K562 (cell line): ENCODE measurements at places on chromosomes 11 and 22. TPM values are rescaled to one million over a fixed set of nuclear protein-coding genes. Genes with fewer than 3 reads are reported as not detected.

- H3K27ac ChIP-seq, result no peak overlapping the region
- DNase-seq, result no peak
- H3K36me3 ChIP-seq, result no peaks in the 10 kb centered on the region
- H3K4me3 ChIP-seq, result no peak overlapping the region
Measured at GRCh38 chr11:92845805-92846204, 123.6 kb upstream of the MTNR1B start.

DNA sequence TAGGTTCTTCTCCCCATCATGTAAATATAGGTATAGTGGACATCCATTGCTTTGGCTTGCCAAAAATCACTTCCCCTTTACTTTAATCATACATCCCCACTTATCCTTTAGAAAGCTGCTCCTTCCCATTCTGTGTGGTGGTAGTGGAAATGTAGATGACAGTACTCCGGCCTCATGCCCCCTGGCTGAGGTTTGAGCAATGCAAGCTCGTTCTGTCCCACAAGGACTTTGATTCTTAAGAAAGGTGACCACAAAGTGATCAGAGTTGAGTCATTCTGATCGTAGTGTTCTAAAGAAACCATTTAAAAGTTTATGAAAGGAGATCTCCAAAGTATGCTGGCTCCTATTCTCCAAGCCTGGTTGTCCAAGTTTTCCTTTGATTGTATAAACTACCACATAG lies 10.9 kb downstream of the TUG1 start:
- peaks cover 10% of the 10 kb centered on the region for H3K36me3 ChIP-seq
- no peaks in the 10 kb centered on the region for H3K4me1 ChIP-seq
- DNase-seq, result no peak
- no peak overlapping the region for H3K4me3 ChIP-seq
- H3K27me3 ChIP-seq, result no peaks in the 10 kb centered on the region

- peaks cover 4% of the 10 kb centered on the region; the same call in 2 of the 3 replicates for H3K4me1 ChIP-seq
- H3K27ac ChIP-seq, result no peak overlapping the region
- H3K4me3 ChIP-seq, result no peak overlapping the region
Measured at GRCh38 chr22:32407312-32407711, 4.7 kb downstream of the RTCB start.

CHADL gene
- not detected in 2 replicates for total RNA-seq

GRCh38 chr11:104338186-104338585 lies 174.2 kb upstream of the PDGFD start:
- no peaks in the 10 kb centered on the region for H3K4me1 ChIP-seq
- DNase-seq, result no peak
- no peak overlapping the region for H3K4me3 ChIP-seq
- no peaks in the 10 kb centered on the region for H3K36me3 ChIP-seq

- peak; percentile 12 for DNase-seq
Measured at GRCh38 chr11:86069408-86070101, 671 bp upstream of the PICALM start.

- no peak overlapping the region for H3K4me3 ChIP-seq
- DNase-seq, result no peak
- no peaks in the 10 kb centered on the region for H3K4me1 ChIP-seq
- peaks cover 42% of the 10 kb centered on the region; the same call in 2 of the 3 replicates for H3K36me3 ChIP-seq
Measured at GRCh38 chr22:49881856-49882255, 28.2 kb downstream of the ZBED4 start.

GGTLC2 gene
- total RNA-seq, result not detected in 2 replicates

NRXN2 gene
- total RNA-seq, result 0.47 and 0.69 TPM in 2 replicates

VSIG10L2 gene
- not detected in 2 replicates for total RNA-seq
